ENCODE measurements at places on chromosomes 7 and 10. TPM values are rescaled to one million over a fixed set of nuclear protein-coding genes. Genes with fewer than 3 reads are reported as not detected.

The CYP17A1 gene
- not detected for total RNA-seq

The ADIRF gene
- total RNA-seq = 401 TPM

- DNase-seq = no peak
Measured at GRCh38 chr10:130484468-130485180, 348.4 kb downstream of the GLRX3 start.

- no peak for DNase-seq
Measured at GRCh38 chr10:28276384-28276783, 26.5 kb downstream of the MPP7 start.

DNA sequence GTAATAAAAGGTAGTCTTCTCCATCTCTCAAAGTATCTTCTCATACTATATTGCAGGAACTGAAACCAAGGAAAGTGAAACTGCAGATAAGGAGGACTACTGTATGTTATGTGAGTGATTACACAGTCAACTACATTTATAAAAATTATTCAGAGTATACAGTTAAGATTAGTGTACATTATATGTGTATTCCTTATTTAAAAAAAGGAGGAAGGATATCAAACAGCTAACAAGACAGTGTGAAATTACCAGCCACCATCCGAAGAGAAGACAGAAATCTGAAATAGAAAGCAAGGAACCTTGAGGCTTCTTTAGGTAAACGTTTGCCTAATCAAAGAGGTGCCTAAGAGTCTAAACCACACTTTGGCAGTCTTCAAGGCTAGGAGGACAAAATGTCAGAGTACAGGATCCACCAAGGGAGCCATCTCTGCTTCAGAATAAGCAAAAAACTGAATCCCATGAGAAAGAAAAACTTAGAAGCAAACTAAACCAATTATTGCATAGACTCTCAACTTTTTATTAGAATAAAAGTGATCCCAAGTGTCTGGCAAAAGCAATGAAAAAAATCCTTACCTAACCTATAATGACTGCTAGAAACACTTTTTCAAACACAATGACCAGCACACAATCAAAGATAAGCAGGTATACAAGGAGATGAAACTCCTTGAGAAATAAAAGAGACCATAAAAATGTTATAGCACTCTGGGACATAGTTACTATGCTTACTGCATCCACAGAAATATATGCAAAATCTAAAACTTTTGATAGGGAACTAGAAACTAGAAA, 6.4 kb downstream of the USP6NL start:
- DNase-seq = no peak
